GM23248 (cell line): ENCODE measurements at places on chromosomes 2 and 18.

GRCh38 chr2:162233197-162233596 is 10.0 kb downstream of the FAP start:
- DNase-seq, result peak; percentile 83

DNA sequence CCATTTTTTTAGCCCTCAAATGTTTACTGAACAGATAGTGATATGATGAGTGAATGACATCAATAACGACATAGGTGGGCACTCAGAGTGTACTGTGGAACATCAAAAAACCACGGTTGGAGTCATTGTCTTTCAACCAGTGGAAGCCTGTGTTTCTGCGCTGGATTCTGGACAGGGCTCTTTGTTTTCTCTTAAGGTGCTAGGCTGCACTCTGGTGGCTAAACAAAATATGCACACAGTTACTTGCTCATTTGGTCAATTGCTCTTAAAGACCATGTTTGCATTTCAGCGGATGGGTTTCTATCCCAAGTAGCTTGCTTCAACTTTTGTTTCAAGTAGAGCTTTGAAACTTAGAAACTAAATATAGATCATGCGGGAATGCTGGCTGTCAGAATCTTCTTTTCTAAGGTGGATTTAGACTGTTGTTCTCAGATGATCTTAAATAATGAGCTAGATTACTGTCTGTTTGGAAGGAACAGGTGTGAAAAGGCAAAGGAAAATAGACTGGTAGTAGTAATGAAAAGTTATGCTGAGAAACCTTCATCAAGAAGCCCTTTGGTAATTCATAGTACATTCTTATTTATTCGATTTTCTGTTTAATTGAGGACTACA is 48.5 kb upstream of the LYPD6B start:
- peak; percentile 87 for DNase-seq

- DNase-seq, result no peak
Observed at GRCh38 chr2:84925336-84925723, 19.9 kb downstream of the TMSB10 start.

- DNase-seq, result no peak
Observed at GRCh38 chr2:174613531-174613930, 15.9 kb upstream of the WIPF1 start.

DNA sequence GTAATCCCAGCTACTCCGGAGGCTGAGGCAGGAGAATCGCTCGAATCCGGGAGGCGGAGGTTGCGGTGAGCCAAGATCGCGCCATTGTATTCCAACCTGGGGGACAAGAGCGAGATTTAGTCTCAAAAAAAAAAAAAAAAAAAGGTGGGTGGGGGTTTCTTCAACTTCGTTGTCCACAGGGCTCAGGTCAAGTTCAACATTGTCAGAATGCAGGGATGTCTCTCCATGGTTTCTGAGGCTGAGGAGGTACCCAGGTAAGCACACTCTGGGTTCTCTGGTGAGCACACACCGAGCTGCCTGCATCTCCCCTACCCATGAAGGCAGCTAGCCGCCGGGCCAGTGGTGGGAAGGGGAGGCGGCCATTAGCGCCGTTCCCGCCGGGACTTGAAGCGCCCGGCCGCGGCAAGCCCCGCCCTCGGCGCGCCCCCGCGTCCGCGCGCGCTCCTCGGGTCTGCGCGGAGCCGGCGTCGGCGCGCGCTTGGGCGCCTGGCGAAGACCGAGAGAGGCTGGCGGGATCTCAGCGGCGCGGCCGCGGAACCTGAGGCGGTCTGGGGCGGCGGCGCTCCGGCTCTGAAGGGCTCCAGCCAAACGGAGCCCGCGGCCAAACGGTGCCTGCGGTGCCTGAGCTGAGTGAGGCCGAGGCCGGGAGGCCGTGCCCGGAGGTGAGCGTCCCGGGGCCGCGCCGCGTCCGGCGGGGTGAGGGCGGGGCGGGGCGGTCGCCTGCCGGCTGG is at the start of gene UBXN2A:
Gene UBXN2A (plus strand): TSS at position 477 of the 731 bp plus-strand sequence. CDS start 17,852 bp downstream, outside the sequence.
- peak; percentile 94 for DNase-seq

GRCh38 chr2:172730411-172730810 is 5.2 kb upstream of the RAPGEF4 start:
- no peak for DNase-seq

- DNase-seq, result peak; percentile 21
Observed at GRCh38 chr2:213288913-213289700, 4.8 kb downstream of the SPAG16 start.

GRCh38 chr18:8298186-8298585 is 311.1 kb upstream of the RAB12 start:
- DNase-seq, result no peak

- DNase-seq, result no peak
Observed at GRCh38 chr2:147923846-147924245, 79.0 kb downstream of the ACVR2A start.

DNA sequence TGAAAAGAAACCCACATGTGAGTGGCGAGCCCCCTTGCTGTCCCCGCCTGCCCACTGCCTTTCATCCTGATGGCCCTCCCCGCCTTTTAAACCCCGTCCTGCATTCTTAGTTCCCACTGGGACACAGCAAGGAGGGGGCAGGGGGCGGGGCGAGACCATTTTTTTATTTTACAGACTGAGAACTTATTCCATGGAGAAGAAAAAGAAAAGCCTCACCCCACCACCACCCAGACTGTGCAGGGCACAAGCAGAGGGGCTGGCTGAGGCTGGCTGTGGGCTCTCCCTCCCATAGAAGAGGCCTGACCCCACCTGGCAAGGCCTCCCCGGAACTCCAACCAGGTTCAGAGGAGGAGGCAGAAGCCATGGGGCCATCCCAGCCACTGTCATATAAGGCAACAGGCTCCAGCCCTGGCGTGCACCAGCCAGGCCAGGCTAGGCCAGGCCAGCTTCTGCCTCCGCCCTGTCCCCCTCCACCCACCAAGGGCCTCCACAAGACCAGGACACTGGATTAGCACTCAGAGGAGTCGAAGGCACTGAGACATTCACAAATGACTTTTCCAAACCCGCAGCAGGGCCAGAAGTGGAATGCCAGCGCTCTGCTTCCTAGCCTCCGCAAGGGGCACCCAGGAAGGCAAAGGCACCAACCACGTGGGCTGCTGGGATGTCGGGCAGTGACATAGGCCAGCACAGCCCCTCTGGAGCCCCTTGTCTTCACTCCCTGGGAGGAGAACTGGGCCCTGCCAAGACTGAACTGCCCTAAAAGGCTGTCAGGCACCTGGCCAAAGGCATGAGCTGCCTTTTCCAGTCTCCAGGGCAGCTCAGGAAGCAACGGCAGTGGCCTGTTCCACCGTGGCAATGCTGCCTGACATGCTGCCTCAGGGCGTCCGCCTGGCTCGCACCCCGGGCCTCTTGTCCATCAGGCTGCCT is 37.5 kb upstream of the SEMA4C start:
- peak; percentile 62 for DNase-seq

DNA sequence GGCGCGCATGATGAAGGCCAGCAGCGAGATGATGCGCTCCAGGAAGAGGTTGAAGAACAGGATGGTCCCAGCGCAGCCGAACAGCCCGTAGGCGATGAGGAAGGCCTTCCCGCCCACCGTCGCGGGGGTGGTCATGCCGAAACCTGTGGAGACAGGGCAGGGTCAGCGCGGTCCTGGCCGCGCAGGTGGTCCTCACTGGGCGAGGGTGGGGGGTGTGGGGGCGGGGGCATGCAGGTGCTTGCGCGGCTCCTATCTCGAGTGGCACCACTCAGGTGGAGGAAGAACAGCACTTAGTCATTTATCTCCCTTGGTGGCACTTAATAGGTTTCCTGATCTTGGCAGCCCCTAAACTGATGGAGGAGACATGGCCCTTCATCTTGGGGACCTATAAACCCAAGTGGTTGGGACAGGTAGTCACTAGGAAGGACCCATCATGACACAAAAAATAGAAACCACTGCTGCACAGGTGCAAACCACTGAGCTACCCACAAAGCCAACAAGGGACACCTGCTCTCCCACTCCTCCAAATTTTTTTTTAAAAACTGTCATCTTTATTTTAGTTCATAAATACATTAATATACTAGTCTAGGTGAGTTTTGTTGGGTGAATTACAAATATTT is 118.8 kb downstream of the MSH2 start:
- DNase-seq, result no peak

DNA sequence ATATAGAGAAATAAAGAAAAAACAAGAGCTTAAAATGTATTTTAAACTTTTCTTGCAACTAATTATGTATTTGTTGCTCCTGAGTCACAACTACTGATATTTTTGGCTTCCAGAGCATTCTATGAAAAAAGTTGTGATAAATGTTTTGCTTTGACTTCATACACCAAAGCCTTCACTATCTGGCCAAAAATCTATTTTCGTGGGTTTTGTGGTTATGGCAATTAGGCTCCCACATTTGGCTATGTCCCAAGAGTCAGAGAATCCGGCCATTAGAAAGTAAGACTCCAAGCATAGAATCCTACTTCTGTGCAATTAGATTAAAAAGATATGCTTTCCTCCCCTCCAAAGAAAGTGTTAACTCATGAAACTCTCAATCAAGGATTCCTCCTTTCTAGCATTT is 1456.1 kb upstream of the ACVR2A start:
- DNase-seq, result no peak

- DNase-seq, result peak; percentile 25
Observed at GRCh38 chr2:1784087-1784486, 39.8 kb upstream of the PXDN start.

GRCh38 chr2:232437195-232437571 is 18.8 kb upstream of the ALPI start:
- DNase-seq, result no peak

GRCh38 chr18:24112874-24113615 is 25.8 kb upstream of the CABYR start:
- peak; percentile 54 for DNase-seq

- DNase-seq, result no peak
Observed at GRCh38 chr2:9018534-9018933, 15.1 kb upstream of the MBOAT2 start.

DNA sequence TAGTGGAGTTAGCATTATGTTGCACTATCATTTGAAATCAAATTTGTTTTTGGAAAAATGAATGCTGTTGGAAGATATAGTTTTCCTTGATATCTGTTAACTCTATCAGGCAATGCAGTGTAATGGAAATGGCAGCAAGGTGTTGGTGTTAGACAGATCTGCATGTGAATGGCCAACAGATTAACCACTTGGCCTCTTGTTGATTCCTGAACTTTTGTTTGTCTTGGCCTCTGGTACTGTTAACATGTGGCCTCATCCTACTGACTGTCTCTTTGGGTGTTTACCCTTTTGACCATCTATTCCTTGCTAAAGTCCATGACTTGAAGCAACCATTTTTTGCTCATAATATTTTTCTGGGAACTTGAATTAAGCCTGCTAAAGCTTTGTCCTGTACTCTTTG is 110.2 kb upstream of the CDH2 start:
- no peak for DNase-seq

DNA sequence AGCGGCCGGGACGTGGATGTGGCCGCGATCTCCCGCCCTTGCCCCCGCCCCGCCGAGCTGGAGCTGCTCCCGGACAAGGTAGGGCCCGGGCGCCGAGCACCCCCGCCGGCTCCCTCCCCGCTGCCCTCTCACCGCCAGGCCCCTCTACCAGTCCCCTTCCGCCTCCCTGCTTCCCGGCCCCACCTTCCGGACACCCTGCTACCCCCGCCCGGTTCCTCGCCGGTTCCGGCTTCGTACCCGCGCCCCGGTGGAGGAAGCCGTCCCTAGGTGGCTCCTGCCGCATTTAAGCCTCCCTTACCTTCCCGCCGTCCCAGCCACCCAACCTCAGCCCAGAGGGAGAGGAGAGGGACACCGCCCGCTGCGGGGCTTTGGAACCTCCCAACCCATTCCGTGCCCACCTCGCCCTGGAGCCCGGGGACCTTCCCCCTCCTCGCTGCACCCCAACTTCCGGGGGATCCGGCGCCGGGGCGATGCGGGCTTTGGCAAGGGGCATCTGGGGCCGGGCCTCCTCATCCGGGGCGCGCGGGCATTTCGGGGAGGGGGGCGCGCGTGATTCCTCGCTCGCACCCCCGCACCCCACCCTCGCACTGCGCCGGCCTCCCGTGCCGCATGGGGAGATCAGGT is 475 bp downstream of the B3GNT2 start:
- DNase-seq, result peak; percentile 34

DNA sequence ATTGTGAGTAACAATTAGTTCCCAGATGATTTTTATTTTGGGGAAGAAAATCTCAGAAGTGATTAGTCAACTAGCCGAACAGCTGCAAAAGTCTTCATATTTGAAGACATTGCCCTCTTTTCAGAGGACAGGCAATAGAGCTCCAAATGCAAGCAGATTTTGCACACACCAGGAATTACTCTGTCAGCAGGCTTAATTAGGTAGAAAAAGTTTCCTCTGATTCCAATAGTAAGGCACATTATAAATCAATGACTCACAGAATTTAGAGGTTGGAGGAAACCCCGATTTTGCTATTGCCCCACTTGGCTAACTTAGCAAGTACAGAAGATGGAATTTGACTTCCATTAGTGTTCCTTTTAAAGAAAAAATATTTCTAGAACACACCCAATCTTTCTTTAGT is 30.7 kb upstream of the SCN1A start:
- DNase-seq, result peak; percentile 64

- peak; percentile 59 for DNase-seq
Observed at GRCh38 chr2:108351889-108352288, 25.9 kb upstream of the SULT1C4 start.

DNA sequence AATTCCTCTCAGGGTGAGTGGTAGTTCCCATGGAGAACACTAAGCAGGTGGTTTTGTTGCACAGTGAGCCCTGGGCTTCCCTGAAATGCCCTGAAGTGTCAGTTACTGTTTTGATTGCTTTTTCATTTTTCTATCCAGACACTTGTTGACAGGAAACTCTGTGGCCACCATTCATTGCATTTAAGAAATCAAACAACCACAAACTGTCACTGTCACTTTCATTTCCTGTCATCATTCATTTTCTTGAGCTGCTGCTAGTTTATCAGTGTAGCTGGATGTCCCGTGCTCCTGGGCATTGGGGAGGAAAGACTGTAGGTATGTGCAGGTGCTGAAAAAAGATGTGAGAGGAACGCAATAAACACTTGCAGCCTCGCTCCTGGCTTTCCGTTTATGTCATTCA is 891.6 kb upstream of the ZEB2 start:
- no peak for DNase-seq

- no peak for DNase-seq
Observed at GRCh38 chr2:8615252-8615575, 66.6 kb upstream of the ID2 start.

GRCh38 chr2:144407262-144407661 is 112.7 kb downstream of the ZEB2 start:
- no peak for DNase-seq

DNA sequence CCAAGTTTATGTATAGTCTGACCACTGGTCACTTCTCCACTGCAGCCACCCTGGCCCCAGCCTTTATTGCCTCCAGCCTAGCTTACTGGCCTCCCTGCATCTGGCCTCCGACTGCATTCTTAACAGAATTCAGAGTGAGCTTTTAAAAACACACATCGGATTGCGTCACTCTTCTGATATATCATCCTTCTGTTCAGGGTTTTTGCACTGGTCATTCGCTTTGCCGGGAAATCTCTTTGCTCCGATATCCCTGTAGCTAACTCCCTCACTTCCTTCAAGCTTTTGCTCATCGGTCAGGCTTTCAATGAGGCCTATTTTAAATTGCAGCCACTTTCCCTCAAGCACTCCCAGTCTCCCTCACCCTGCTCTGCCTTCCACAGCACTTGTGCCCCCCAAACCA is 101.6 kb upstream of the DLX2 start:
- no peak for DNase-seq

GRCh38 chr2:223760838-223761502 is 76.4 kb downstream of the AP1S3 start:
- DNase-seq, result peak; percentile 96

- no peak for DNase-seq
Observed at GRCh38 chr2:8505311-8505920, 176.4 kb upstream of the ID2 start.
